ENCODE measurements at places on chromosomes 16 and 17.

DNA sequence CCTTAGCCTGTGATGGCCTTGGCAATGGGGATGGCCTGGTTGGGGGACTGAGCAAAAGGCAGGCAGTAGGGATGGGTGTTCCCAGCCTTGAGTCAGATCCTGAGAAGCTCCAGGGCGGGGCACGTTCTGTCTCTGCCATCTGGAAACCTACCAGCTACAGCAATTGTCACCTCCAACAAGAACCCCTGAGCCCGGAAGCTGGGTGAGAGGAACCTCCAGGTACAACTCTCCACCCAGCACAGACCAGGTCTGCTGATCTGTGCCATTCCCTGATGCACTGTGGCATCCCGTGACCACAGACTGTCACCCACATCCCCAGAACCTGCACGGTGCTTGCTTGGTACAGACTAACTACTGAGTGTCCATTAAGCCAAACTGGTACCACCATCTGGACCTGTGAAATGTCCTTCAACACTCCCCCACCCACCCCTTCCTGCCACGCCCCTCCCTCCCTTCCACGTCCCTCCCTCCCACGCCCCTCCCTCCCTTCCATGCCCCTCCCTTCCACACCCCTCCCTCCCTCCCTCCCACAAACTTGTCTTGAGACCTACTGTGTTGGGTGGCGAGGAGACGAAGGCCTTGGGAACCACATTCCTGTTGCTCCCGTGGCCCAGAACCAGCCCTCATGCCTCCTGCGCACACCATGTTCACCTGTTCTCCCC is 16.6 kb downstream of the MYO15B start:
- no peak for DNase-seq
- H3K27ac ChIP-seq: no peak overlapping the region
- H3K4me3 ChIP-seq: no peak overlapping the region
- no peaks in the 10 kb centered on the region for H3K4me1 ChIP-seq

- no peaks in the 10 kb centered on the region for H3K4me1 ChIP-seq
- H3K27ac ChIP-seq: no peak overlapping the region
- DNase-seq: no peak
Observed at GRCh38 chr17:20026960-20027359, 17.8 kb downstream of the SPECC1 start.

- H3K36me3 ChIP-seq: peaks cover 30% of the 10 kb centered on the region
- no peak for DNase-seq
- H3K27me3 ChIP-seq: no peaks in the 10 kb centered on the region
- peaks cover 16% of the 10 kb centered on the region for H3K4me1 ChIP-seq
Observed at GRCh38 chr16:74297145-74297665, 591 bp downstream of the PSMD7 start.

DNA sequence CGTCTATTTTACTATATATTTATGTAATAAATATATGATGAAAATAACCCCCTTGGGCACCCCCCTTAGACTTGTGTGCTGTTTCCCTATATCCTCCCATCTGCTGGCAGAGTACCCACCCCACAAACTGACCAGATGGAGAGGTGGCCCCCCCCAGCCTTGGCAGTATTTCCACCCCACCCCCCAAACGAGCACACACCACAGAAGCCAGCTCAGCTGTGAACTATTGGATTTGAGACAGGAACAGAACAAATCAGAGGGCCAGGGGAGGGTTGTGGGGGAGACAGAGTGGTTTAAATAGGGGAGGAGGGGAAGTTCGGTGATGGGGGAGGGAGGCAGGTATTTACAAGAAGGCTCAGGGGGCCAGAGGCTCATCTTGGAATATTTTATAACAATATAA is 7.8 kb downstream of the NR1D1 start:
- H3K4me1 ChIP-seq: peaks cover 4% of the 10 kb centered on the region
- peaks cover 55% of the 10 kb centered on the region for H3K36me3 ChIP-seq
- H3K27me3 ChIP-seq: no peaks in the 10 kb centered on the region

- H3K36me3 ChIP-seq: peaks cover 57% of the 10 kb centered on the region
- H3K27me3 ChIP-seq: no peaks in the 10 kb centered on the region
- H3K27ac ChIP-seq: no peak overlapping the region
- peak; percentile 73 for DNase-seq
- no peak overlapping the region for H3K4me3 ChIP-seq
- peaks cover 31% of the 10 kb centered on the region for H3K4me1 ChIP-seq
Observed at GRCh38 chr17:61404913-61405685, 5.5 kb downstream of the TBX2 start.

DNA sequence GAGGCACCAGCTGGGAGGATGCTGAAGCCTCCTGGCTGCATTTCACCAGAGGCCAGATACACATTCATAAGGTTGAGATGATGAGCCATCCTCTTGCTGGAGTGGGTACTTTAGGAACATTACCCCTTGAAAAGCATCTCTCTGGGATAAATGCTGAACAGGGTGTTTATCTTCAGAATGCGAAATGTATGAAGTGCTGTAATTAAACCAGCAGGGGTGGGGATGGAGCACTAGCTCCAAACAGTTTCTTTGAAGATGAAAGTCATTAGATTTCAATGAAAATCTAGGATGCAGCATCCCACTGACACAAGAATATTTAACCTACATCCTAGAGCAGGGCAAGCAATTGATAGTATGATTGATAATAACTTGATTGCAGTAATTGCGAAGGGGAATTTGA is 158.1 kb downstream of the CYLD start:
- H3K4me3 ChIP-seq: no peak overlapping the region
- no peaks in the 10 kb centered on the region for H3K36me3 ChIP-seq
- H3K4me1 ChIP-seq: no peaks in the 10 kb centered on the region
- no peaks in the 10 kb centered on the region for H3K27me3 ChIP-seq
- no peak for DNase-seq

DNA sequence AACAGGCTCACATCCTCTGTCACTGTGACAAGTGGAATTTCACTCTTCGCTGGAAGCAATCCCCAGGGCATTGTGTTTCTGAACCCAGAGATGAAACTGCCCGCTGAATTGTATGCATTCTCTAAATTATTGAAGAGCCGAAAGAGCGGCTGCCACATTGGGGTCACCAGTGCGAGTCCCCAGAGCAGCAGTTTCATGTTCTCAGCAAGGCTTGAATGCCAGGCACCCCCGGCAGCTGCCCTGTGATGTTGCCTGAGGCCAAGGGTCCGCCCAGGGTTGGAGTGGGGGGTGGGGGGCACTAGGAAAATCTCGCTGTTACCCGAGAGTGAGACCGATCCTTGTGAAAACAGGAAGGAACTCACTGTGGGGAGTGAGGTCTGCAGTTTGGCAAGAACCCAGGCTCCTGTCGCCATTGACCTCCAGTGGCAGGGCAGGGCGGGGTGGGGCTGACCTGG is 20.7 kb upstream of the BCAR1 start:
- no peak overlapping the region for H3K27ac ChIP-seq
- H3K4me3 ChIP-seq: no peak overlapping the region
- peak; percentile 89 for DNase-seq
- H3K36me3 ChIP-seq: no peaks in the 10 kb centered on the region
- H3K4me1 ChIP-seq: peaks cover 10% of the 10 kb centered on the region

DNA sequence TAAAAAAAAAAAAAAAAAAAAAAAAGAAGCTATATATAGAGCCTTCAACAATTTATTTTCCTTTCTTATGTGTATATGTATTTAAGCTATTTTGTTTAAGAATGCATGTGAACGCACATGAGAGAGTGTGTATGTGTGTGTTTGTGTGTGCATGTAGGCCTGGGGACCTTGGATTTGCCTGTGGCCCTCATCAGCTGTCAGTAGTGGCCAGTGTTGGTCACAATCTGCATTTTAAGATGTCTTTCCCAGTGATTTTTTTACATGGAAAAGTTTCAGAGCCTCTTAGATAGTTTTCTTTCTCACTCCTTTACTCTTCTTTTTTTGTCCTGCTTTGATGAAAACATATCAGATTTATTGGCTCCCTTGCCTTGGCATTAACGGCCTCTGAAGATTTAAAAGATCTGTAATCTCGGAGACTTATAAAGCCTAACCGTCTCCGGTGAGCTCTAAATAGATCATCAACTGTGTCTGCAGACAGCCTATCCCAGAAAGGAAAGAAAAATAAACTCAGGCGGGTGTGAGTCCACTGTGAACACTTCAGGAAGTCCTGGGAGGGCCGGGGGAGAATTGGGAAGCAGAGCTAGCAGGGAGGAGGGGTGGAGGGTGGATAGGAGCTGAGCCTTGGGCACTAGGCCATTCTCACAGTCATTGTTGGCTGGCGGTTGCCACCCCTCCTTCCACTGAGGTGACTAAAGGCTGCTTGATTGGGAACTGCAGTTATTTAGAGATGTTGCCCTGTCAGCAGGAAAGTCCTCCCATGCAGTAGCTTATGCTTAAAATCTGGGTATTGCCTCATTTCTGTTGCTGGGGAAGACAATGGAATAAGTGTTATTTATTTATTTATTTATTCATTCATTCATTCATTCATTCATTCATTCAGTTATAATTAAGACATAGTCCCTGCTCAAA is 86.8 kb downstream of the WWP2 start:
- H3K27me3 ChIP-seq: no peaks in the 10 kb centered on the region
- no peaks in the 10 kb centered on the region for H3K36me3 ChIP-seq
- peak; percentile 92 for DNase-seq
- peak overlapping the region; percentile 59 for H3K4me3 ChIP-seq
- peak overlapping the region; percentile 89 for H3K27ac ChIP-seq

- DNase-seq: peak; percentile 47
- no peaks in the 10 kb centered on the region for H3K4me1 ChIP-seq
- no peak overlapping the region for H3K27ac ChIP-seq
- no peaks in the 10 kb centered on the region for H3K36me3 ChIP-seq
Observed at GRCh38 chr16:12721841-12722421, 81.8 kb downstream of the CPPED1 start.

- no peaks in the 10 kb centered on the region for H3K27me3 ChIP-seq
- H3K36me3 ChIP-seq: peaks cover 6% of the 10 kb centered on the region
- H3K4me1 ChIP-seq: no peaks in the 10 kb centered on the region
- H3K4me3 ChIP-seq: no peak overlapping the region
- no peak overlapping the region for H3K27ac ChIP-seq
- peak; percentile 96 for DNase-seq
Observed at GRCh38 chr17:44176257-44176656, 5.8 kb downstream of the ASB16 start.

DNA sequence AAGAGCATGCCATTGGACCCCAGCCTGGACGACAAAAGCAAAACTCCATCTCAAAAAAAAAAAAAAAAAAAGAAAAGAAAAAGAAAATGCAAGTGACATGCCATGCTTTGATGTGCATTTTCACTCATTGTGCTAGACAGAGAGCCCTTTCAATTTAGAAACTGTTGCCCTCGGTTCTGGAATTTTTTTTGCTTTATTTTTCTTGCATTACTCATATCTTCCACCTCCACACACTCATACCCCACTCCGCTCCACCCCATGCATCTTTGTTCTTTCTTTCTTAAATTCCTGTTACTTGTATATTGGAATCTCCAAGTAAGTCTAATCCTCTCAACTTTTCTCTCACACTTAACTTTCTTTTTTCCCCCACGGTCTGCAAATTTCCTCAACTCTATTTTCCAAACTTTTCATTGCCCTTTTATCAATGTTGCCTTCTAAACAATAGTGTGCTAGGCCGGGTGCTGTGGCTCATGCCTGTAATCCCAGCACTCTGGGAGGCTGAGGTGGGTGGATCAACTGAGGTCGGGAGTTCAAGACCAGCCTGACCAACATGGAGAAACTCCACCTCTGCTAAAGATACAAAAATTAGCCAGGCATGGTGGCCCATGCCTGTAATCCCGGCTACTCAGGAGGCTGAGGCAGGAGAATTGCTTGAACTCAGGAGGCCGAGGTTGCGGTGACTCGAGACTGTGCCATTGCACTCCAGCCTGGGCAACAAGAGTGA is 16.8 kb upstream of the SUZ12 start:
- peak overlapping the region; percentile 57 for H3K27ac ChIP-seq
- no peak overlapping the region for H3K4me3 ChIP-seq
- peaks cover 13% of the 10 kb centered on the region for H3K4me1 ChIP-seq
- no peaks in the 10 kb centered on the region for H3K27me3 ChIP-seq
- H3K36me3 ChIP-seq: no peaks in the 10 kb centered on the region

DNA sequence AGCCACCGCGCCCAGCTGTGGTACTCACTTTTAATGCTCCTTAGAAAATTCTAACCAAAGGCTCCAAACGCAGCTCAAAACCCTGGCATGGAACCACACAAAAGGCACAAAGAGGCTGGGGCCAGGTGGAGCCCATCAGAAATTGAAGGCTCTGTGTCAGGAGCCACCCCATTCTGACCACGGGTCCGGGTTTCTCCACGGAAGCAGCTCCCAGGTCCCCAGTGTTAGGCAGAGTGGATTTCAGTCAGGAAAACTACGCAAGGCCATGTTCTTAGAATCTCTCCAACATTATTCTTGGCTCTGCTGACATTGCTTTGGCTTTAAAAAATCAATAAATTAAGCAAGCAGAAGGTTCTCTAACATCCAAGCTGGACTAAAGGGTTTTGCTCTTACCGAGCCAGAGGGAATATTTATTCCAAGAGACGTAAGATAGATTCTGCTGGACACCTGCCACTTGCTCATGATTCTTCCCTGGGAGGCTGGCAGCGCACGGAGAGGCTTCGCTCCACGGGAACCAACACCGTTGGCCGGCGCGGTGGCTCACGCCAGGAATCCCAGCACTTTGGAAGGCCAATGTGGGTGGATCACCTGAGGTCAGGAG is 93.5 kb downstream of the NXN start:
- H3K27ac ChIP-seq: no peak overlapping the region
- no peaks in the 10 kb centered on the region for H3K36me3 ChIP-seq
- no peak for DNase-seq
- no peaks in the 10 kb centered on the region for H3K27me3 ChIP-seq
- no peak overlapping the region for H3K4me3 ChIP-seq

DNA sequence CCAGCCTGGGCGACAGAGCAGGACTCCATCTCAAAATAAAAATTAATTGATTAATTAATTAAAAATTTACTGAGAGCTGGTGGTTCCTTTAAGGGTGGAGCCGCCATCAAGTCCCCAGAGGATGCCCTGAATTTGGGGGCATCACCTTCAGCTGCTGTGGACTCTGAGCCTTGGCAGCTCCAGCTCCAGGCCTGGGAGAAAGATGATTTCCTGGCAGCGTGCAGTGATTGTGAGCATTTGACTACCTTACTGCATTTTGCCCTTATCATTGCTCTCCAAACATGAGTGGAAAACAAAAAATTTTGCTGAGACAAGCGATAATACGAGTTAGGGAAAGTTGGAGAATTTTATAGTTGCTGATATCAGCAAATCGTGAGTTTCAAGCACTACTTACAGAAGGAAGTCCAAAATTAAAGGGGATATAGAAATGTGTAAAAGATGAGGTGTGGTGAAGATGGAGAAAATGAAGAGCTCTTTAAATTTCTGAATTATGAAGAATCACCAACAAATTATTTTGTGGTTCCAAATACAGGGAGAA is 2.6 kb upstream of the ITGAD start:
- DNase-seq: no peak
- no peaks in the 10 kb centered on the region for H3K36me3 ChIP-seq
- peaks cover 6% of the 10 kb centered on the region for H3K27me3 ChIP-seq
- peaks cover 9% of the 10 kb centered on the region for H3K4me1 ChIP-seq
- no peak overlapping the region for H3K4me3 ChIP-seq

GRCh38 chr16:86476956-86477534 is 33.3 kb upstream of the FOXF1 start:
- peaks cover 80% of the 10 kb centered on the region for H3K27me3 ChIP-seq
- H3K36me3 ChIP-seq: no peaks in the 10 kb centered on the region
- H3K27ac ChIP-seq: no peak overlapping the region

GRCh38 chr16:78211946-78212345 is 112.5 kb downstream of the WWOX start:
- no peaks in the 10 kb centered on the region for H3K27me3 ChIP-seq
- H3K4me1 ChIP-seq: no peaks in the 10 kb centered on the region
- H3K36me3 ChIP-seq: no peaks in the 10 kb centered on the region
- no peak overlapping the region for H3K27ac ChIP-seq
- H3K4me3 ChIP-seq: no peak overlapping the region
- DNase-seq: no peak

- no peak overlapping the region for H3K4me3 ChIP-seq
- H3K27me3 ChIP-seq: no peaks in the 10 kb centered on the region
- no peak for DNase-seq
- peaks cover 1% of the 10 kb centered on the region for H3K4me1 ChIP-seq
- H3K27ac ChIP-seq: no peak overlapping the region
Observed at GRCh38 chr16:12544477-12545296, 259.0 kb downstream of the CPPED1 start.
